ENCODE measurements at places on chromosomes 2 and 18.
A peak's percentile ranks its signal among the peaks of the same experiment; 100 is the strongest.

- DNase-seq: no peak
These were observed 59.8 kb upstream of the IL1R1 start for GRCh38 chr2:102082571-102083392.

- DNase-seq: no peak
These were observed 170.3 kb downstream of the GFPT1 start for GRCh38 chr2:69216535-69217332.

- no peak for DNase-seq
These were observed 165.4 kb downstream of the TCF4 start for GRCh38 chr18:55422456-55423180.

DNA sequence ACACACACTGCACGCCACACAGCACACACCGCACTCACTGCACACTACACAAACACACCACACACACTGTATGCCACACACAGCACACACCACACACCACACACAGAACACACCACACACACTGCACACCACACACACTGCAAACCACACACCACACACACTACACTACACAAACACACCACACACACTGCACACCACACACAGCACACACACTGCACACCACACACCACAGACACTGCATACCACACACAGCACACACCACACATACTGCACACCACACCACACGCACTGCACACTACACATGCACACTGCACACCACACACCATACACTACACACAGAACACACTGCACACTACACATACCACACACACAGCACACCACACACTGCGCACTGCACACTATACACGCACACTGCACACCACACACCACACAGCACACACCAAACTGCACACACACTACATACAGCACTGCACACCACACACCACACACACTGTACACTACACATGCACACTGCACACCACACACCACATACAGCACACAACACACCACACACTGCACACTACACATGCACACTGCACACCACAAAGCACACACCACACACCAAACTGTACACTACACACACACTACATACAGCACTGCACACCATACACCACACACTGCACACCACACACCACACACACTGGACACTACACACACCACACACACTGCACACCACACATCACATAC is 59.6 kb downstream of the ASB1 start:
- DNase-seq: no peak

GRCh38 chr18:21215490-21215889 is 26.5 kb upstream of the GREB1L start:
- no peak for DNase-seq

DNA sequence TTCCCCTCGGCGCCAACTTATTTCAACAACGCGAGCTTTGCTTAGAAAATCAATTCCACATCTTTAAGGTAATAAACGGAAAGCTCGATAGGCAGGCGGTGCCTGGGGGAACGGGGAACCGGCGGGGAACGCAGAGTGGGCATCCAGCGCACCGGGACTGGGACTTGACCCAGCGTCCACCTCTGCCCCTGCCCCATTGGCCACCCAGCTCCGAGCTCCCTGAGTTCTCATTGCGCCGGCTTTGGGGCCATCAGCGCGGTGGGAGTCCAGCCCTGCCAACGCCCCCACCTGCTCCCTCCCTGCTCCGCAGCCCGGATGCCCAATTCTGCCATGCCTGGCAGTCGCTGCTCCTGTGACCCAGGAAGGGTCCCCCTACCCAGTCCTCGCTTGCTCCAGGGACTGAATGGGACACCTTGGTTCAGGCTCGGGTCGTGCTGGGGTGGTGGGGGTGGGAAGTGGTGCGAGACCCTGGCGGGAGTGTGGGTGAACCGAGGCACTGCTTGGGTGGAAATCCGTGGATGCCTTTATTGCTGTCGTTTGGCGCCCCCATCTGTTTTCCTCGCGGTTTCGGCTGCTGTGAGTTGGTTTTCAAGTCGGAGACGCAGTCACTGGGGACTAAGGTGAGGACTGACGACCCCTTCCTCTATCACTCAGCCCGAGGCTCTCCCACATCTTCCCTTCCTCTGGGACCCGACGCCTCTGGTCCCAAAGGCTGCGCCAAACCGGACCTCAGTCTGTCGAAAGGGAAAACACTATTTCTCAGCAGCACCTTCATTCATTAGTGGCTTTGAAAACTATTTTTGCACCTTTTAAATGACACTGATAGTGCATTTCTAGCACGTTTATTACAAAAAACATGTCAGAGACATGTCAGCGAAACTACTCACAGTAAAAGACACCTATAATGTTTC is 2.4 kb upstream of the EVX2 start:
- peak; percentile 72 for DNase-seq

DNA sequence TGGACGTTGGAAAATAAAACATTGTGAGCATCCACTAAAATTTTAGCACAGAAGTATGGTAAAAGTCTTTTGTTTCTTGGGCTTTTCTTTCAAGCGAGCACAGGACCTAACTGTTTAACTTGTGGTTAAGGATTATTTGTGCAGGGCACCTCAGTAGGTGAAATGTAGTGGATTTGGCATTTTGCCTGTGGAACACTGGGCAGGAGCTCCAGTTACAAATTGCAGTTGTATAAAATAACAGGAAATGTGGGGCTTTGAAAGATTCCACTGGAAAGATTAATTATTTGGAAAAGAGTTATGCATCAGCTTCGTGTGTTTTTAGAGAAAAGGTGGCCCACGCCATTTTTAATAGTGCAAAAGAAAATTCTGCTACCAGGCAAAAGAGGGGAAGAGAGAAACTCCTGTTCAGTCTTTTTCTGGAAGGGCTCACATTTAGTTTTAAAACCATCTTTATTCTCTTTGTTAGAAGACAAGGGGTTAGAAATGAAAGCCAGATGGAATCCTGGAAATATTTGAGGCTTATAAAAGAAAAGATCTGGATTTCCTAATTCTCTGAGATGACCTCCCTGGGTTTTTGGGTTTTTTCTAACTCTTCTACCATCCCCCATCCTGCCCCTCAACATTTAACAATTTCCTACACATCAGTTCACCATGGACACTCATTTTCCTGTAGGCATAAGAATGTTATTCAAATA is 144.3 kb upstream of the SERTAD2 start:
- DNase-seq: no peak

GRCh38 chr2:207203056-207203455 is 37.3 kb upstream of the KLF7 start:
- no peak for DNase-seq

GRCh38 chr2:129112181-129112580 is 793.5 kb upstream of the HS6ST1 start:
- DNase-seq: no peak

- no peak for DNase-seq
These were observed 22.9 kb downstream of the ZNF532 start for GRCh38 chr18:58887613-58887963.

- peak; percentile 54 for DNase-seq
These were observed 6.4 kb upstream of the PTPN4 start for GRCh38 chr2:119753041-119753929.

- no peak for DNase-seq
These were observed 156.0 kb upstream of the TWIST2 start for GRCh38 chr2:238691596-238692491.

DNA sequence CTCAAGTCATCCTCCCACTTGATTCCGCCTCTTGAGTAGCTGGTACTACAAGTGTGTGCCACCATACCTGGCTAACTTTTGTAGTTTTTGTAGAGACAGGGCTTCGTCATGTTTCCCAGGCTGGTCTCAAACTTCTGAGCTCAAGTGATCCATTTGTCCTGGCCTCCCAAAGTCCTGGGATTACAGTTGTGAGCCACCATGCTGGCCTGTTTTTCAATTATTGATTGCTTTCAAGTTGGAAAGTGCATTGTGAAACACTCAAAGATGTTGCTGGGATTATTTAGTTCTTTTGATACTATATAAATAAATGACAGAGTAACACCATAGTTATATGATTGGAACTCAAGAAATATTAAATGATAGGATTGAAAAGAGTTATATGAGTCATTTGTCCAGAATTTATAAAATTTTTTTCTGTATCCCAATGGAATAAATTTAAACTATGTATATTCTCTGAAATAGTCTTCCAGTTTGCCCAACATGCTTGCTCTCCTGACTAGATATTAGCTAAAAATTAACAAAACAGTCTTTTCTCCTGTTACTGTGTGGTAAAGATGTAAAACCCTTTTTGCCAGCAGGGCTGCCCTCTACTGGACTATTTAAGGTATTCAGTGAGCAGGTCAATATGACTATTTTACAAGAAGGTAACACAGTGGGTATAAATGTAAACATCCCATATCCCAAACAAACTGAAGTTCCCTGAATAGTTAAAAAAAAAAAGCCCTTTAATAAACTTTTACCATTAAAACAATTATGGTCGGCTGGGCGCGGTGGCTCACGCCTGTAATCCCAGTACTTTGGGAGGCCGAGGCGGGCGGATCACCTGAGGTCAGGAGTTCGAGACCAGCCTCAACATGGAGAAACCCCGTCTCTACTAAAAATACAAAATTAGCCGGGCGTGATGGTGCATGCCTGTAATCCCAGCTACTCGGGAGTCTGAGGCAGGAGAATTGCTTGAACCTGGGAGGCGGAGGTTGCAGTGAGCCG is 42.7 kb downstream of the ACSL3 start:
- DNase-seq: peak; percentile 66

DNA sequence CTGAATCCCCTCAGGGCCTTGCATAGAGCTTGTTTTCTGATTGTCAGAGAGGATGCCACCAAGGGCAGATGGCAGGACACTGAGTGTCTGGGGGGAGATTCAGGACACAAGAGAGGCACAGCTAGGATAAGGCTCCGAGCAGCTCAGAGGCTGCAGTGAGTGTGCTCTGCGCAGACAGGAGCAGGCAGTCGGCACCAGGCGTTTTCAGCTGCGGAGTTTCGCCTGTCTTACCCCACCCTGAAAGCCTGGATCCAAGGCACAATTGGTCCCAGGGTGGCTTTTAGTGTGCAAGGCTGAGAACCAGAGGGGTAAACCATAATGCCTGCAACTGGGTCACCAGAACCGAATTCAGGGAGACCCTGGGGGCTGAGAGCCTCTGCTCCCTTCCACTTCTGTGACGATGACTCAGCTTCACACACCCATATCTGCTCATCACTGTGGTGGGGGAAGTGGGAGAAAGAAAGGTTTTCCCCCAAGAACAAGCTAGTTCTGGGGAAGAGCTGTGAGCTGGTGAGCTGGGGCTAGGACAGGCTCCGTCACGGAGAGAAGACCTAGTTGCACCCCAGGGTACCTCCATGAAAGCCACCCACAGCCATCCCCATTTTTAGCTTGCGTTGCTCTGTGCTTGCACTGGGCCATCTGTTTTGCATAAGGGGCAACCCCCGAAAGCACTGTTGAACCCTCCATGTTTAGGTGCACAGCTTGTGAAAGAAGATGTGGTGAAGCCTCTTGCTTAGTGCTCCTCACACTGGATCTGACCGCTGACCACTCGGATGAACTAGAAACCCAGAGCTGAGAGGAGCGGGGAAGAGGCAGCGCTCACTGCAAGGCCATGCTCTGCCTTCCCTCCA is 173.7 kb downstream of the CELF4 start:
- DNase-seq: no peak

DNA sequence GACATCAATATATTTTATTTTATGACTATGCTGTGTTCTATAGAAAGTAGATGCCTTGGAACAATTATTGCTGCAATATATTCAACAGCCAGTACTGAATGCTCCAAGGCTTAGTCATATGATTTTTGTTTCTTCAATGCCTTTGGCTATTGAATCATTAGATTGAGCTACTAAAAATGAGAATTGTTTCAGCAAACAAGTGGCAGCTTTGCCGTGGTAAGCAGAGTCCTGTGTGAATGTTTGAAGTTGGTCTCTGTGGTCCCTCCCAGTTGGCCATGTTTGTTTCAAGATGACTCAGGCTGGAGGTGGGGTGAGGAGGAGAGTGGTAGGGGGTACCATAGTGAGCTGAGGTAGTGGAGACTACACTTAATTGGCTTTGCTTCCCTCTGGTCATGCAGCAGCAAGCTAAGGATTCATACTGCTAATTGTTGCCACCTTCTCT is 198.6 kb upstream of the EPAS1 start:
- DNase-seq: no peak

GRCh38 chr2:85913884-85914881 is 25.4 kb upstream of the ST3GAL5 start:
- no peak for DNase-seq

DNA sequence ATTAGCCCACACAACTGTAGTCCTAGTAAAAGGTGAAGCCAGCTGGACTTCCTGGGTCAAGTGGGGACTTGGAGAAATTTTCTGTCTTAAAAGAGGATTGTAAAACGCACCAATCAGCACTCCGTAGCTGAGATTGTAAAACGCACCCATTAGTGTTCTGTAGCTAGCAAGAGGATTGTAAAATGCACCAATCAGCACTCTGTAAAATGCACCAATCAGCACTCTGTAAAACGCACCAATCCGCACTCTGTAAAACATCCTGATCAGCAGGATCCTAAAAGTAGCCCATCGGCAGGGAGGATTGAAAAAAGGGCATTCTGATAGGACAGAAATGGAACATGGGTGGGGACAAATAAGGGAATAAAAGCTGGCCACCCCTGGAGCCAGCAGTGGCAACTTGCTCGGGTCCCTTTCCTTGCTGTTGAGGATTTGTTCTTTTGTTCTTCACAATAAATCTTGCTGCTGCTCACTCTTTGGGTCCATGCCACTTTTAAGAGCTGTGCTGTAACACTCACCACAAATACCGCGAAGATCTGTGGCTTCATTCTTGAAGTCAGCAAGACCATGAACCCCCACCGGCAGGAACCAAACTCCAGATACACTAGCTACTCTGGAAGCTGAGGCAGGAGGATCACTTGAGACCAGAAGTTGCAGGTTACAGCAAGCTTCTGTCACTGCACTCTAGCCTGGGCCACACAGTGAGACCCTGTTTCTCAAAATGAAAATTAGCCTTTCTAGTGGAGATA is 102.6 kb downstream of the HS6ST1 start:
- DNase-seq: no peak

All from mesendoderm (in vitro differentiated cells).